Activated T-cell treated with anti-CD3 and anti-CD28 coated beads, Interleukin-2, amount 50 U/mL, for 72 hours (primary cell): ENCODE measurements at places on chromosomes 3 and 15. TPM values are rescaled to one million over a fixed set of nuclear protein-coding genes. Genes with fewer than 3 reads are reported as not detected.

GRCh38 chr15:95875121-95875643 is 455.3 kb upstream of the NR2F2 start:
- no peak overlapping the region for H3K27ac ChIP-seq
- no peaks in the 10 kb centered on the region for H3K36me3 ChIP-seq
- H3K27me3 ChIP-seq = no peaks in the 10 kb centered on the region
- peaks cover 21% of the 10 kb centered on the region for H3K4me1 ChIP-seq

GRCh38 chr3:187293516-187294430 is 2.2 kb upstream of the MASP1 start:
- no peak overlapping the region for H3K4me3 ChIP-seq
- peaks cover 65% of the 10 kb centered on the region for H3K27me3 ChIP-seq
- no peak for DNase-seq

- DNase-seq = peak; percentile 68
- peaks cover 8% of the 10 kb centered on the region for H3K36me3 ChIP-seq
- peaks cover 44% of the 10 kb centered on the region for H3K4me1 ChIP-seq
- peak overlapping the region; percentile 98 for H3K27ac ChIP-seq
Measured at GRCh38 chr15:52677593-52678467, 1.4 kb downstream of the ATOSA start.

DNA sequence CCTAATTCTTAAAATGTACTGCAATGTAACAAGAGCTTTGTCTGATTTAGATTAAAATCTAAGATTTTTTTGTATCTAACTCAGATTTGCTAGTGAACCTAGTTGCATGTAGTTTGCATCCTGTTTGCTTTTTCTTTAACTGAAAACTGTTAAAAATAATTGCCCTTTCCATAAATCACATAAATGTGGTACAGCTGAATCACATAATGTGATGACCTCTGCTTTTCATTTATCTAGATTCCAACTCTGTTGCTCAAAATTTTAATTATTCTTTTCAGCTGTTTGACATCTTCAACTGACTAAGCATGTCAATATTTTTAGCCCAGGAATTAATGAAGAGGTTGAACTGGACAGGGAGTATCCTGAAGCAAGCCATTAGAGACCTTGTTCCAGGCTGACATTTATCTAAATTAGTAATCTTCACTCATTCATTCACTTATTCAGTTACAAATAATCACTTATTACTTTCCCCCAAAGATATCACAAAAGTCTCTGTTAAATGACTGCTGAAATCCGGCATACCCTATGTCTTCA is 101.9 kb upstream of the PLXND1 start:
- H3K36me3 ChIP-seq = no peaks in the 10 kb centered on the region
- peaks cover 12% of the 10 kb centered on the region for H3K4me1 ChIP-seq
- H3K27me3 ChIP-seq = no peaks in the 10 kb centered on the region

DNA sequence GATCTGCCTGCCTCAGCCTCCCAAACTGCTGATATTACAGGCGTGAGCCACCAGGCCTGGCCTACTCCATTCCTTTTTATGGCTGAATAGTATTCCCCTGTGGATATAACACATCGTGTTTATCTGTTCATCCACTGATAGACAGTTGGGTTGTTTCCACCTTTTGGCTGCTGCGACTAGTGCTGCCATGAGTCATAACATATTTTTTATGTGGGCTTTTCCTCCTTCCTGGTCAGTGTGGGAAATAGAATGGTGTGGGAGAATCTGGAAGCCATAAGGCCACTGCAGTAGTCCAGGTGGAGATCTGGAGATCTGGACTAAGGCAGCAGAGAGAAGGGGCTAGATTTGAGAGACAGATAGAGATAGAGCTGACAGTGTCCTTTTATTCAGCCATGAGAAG is 16.2 kb downstream of the LCMT2 start:
- H3K4me1 ChIP-seq = no peaks in the 10 kb centered on the region
- peaks cover 30% of the 10 kb centered on the region for H3K27me3 ChIP-seq
- DNase-seq = no peak

GRCh38 chr15:98437752-98438151 is 210.6 kb upstream of the IGF1R start:
- H3K27ac ChIP-seq = no peak overlapping the region
- no peaks in the 10 kb centered on the region for H3K36me3 ChIP-seq
- H3K27me3 ChIP-seq = no peaks in the 10 kb centered on the region
- H3K4me1 ChIP-seq = peaks cover 5% of the 10 kb centered on the region

DNA sequence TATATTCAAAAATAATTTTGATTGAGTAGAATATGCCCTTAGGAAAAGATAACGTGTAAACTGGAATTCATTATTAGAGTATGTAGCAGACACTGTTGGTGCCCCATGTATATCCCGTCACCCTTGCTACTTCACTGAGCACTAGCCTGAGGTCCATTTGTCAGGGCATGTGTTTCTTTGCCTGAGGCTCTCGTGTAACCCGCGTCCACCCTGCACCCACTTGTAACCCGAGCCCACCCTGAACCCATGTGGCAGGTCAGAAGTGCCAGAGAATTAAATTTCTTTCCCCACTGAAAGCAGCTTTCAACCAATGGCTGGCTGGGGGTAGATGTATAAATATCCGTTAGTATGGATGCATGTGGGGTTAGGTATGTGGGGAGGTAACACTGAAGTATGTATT is 474.2 kb upstream of the ZNF385D start:
- H3K27ac ChIP-seq = no peak overlapping the region
- no peak overlapping the region for H3K4me3 ChIP-seq
- H3K36me3 ChIP-seq = no peaks in the 10 kb centered on the region
- no peak for DNase-seq
- no peaks in the 10 kb centered on the region for H3K27me3 ChIP-seq

DNA sequence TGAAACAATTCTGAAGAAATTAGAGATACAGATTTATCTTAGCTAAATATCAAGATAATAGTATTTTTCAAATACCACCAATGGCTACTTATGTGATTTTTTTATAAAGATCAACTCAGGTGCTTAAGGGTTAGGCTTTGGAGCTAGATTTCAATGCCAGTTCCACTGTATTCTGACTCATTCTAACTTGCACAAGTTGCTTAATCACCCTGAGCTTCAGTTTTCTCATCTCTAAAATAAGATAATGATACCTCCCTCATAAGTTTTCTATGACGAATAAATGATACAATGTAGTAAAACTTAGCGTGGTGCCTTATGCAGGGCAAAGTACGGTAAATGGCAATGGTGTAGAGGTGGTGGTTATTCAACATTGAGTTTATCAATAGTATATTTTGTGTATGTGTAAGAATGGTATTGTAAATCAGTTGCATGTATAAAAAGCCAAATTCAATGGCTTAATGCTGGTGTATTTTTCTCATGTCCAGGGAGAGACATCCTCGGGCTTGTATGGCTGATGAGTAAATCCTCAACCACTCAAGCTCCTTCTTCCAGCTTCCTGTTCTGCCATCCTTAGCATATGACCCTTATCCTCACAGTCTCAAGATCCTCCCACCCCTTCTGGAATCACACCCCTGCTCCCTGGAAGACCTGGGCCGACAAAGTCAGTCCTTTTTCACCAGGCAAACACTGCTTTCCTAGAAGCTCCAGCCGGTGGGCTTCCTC is 505.9 kb upstream of the CFAP20DC start:
- H3K36me3 ChIP-seq = no peaks in the 10 kb centered on the region
- H3K27me3 ChIP-seq = no peaks in the 10 kb centered on the region
- H3K4me3 ChIP-seq = no peak overlapping the region
- H3K4me1 ChIP-seq = peaks cover 40% of the 10 kb centered on the region

Gene ANKRD63
- total RNA-seq = not detected

Gene GRK7
- not detected for total RNA-seq

Gene OR5K2
- not detected for total RNA-seq

Gene BAHD1
- total RNA-seq = 21.9 TPM

Gene CNTN6
- total RNA-seq = not detected

Gene GOLGA6D
- not detected for total RNA-seq

Gene GPR160
- 13.3 TPM for total RNA-seq

Gene SLC41A3
- 34.5 TPM for total RNA-seq
